Activated gamma-delta T cell (primary cell): ENCODE measurements at places on chromosomes 4 and X.

- DNase-seq, result no peak
Observed at GRCh38 chr4:4599481-4600275, 57.8 kb upstream of the STX18 start.

DNA sequence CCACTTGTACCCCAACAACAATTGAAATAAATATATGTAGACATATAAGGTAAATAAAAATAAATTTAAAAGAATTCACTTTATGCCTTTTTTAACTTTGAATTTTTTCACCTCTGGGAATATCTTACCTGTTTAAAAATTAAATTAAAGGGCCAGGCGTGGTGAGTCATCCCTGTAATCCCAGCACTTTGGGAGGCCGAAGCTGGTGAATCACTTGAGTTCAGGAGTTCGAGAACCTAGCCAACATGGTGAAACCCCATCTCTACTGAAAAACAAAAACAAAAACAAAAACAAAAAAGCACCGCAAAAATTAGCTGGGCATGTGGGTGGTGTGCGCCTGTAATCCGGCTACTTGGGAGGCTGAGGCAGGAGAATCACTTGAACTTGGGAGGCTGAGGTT lies 164.8 kb downstream of the AASDH start:
- DNase-seq, result no peak

GRCh38 chrX:46404774-46405173 lies 140.4 kb downstream of the ZNF674 start:
- no peak for DNase-seq

- DNase-seq, result no peak
Observed at GRCh38 chr4:36218121-36218520, 26.2 kb downstream of the ARAP2 start.

DNA sequence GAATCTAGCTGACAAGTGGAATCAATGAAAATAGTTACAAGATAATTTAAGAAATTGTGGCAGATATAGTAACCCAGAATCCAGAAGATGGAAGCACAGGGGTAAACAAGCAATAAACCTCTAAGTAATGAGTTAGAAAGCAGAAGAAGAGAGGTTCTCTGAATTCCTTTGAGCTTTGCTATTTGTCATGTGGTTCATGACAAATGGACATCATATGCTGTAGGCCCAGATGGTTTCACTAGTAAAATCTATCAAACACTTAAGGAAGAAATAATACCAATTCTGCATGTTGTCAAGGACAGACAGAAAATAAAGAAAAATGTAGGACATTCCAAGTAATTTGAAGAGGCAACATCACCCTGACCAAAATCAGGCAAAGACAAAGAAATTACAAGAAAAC lies 480.8 kb upstream of the INTU start:
- DNase-seq, result no peak

DNA sequence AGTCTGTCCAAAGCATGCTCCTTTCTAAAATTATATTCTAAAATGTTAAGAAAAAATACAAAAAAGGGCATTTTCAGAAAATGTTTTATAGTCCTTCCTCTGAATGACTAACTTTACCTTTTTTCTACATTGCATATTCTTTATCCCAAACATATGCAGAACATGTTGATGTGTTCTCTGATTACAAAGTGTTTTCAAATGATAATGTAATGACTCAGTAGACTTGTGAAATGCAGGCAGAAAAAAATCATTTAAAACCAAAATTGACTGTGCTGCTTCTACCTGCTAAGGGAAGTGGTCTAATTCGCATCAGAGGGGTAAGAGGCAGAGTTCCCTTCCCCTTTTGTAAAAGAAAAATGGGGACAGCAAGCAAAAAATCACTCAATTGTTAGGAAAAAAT lies 22.7 kb upstream of the YTHDC1 start:
- DNase-seq, result no peak

- DNase-seq, result no peak
Observed at GRCh38 chrX:140250391-140250790, 254.5 kb downstream of the SOX3 start.

GRCh38 chr4:108372681-108373080 lies 203.9 kb upstream of the LEF1 start:
- DNase-seq, result no peak

GRCh38 chrX:128781506-128781905 lies 729.3 kb upstream of the ACTRT1 start:
- DNase-seq, result no peak

DNA sequence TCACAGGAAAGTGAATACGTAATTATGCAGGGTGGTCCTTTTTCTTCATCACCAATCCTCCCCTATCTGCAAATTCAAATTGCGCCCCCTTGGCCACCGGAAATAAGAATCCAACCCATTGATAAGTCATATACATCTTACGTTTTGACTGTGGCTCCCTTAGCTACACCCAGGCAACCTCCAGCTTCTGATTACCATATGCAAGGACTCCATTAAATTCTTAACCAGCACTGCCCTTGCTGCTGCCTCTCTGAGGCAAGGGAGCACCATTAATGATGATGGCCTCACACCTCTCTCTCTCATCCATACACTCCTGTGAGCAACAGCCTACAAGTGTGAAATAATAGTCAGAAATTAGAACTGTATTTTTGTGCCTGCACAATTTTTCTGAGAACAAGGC lies 106.0 kb upstream of the NOCT start:
- no peak for DNase-seq

GRCh38 chrX:23185951-23186350 lies 148.7 kb upstream of the PTCHD1 start:
- no peak for DNase-seq

DNA sequence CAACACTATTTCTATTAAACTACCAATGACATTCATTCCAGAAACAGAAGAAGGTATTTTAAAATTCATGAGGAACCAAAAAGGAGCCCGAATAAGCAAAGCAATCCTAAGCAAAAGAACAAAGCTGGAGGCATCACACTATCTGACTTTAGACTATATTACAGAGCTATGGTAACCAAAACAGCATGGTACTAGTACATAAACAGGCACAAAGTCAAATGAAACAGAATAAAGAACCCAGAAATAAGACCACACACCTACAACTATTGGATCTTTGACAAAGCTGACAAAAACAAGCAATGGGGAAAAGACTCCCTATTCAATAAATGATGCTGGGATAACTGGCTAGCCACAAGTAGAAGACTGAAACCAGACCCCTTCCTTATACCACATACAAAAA lies 122.3 kb downstream of the ITIH6 start:
- no peak for DNase-seq

GRCh38 chr4:129094347-129094746 lies 1.0 kb upstream of the SCLT1 start:
- DNase-seq, result no peak

DNA sequence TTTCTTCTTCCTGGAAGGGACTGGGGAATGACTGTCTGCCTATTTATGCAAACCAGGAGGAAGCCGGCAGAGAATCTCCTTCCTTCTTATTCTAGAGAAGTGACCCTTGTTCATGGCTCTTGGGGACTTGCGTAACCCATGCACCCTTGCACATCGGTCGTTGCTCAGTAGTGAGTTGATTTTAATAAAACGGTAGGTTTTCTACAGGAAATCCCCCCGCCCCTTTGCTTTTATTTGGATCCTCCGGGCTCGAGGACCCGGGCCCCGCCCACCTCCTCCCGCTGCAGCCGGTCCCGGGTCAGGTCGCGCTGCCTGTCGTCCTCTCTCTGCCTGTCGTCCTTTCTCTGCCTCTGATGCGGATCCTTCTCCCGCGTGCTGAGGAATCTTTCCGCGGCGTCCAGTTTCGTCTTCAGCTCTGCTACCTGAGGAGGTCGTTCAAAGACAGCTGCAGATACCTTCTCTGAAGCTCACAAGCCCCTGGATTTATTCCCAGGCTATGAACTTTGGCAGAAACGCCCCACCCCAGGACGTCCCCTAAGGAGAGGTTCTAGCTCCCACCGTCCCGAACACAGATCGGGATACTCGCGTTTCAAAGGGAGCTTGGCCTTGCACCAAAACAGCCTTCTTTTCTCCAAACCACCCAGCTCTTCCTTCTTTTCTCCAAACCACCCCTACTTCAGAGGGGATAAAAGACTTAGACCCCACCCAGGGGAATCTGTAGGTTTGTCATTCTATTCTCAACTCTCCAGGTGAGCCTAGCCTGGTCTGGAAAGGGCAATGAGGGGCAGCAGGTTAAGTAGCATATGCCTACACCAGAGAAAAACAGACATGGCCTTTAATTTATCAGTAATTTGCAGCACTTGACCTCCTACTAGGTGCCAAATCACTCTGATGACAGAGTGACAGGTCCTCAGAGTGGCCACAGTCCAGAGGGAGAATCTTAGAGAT lies 7.0 kb downstream of the TNIP3 start:
- DNase-seq, result peak; percentile 4

- no peak for DNase-seq
Observed at GRCh38 chrX:7077241-7078230, 70.0 kb upstream of the STS start.

- no peak for DNase-seq
Observed at GRCh38 chr4:94168321-94168720, 39.3 kb upstream of the SMARCAD1 start.

DNA sequence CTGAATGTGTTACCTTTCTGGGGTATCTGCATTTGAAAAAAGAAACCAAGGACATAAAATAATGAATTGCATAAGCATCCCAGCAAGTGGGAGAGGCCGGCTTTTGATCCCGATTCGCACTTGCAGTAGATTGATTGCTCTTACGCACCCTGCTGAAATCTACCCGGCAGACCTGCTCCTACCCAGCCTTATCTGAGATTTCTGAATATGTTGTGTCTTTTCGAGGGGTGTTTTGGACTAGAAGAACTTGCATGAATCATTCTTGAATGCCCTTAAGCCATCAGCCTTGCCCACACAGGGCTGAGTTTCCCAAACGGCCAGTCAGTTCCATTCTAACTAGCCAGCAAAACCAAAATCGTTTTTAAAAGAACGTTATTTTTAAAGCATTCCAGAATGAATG lies 174.4 kb upstream of the BCOR start:
- DNase-seq, result no peak

- DNase-seq, result no peak
Observed at GRCh38 chrX:50765986-50766385, 48.0 kb downstream of the SHROOM4 start.

GRCh38 chrX:112190646-112191045 lies 108.1 kb upstream of the TRPC5 start:
- DNase-seq, result no peak

DNA sequence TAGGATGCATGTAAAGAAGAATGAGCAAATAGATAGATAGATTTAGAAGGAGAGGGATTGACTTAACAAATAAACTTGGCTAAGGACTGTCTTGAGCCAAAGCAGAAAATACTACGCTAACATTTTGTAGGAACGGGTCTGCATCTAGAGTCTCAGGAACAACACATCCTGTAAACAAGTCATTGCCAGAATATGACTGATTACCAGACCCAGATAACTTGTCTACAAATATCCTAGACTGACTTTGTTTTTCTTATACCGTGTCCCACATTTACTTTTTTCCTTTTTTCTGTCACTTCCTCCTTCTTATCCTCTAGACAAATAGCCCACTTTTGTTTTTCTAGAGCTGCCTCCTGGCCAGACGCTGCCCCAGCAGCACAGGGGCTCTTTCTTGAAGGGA lies 393.6 kb downstream of the PDGFC start:
- DNase-seq, result no peak

GRCh38 chr4:84221704-84222103 lies 277.4 kb downstream of the NKX6-1 start:
- DNase-seq, result no peak

GRCh38 chr4:6573986-6574746 lies 823 bp upstream of the MAN2B2 start:
- no peak for DNase-seq
